ENCODE measurements at places on chromosomes 2 and 18. TPM values are rescaled to one million over a fixed set of nuclear protein-coding genes. Genes with fewer than 3 reads are reported as not detected.

SKA1 gene
- 5.0 TPM for polyA plus RNA-seq

KCNK3 gene
- 26.4 TPM for polyA plus RNA-seq

BOLL gene
- not detected for polyA plus RNA-seq

GATA6 gene
- 61.5 TPM for polyA plus RNA-seq

GRCh38 chr2:207663870-207664545, 38.8 kb upstream of the METTL21A start:
- DNase-seq = no peak

- no peak for DNase-seq
Measured at GRCh38 chr2:136117909-136118818, at the start of gene CXCR4. TSS of gene CXCR4 (minus strand) at chr2:136118149. CDS start at chr2:136118060, 89 bp downstream.

- DNase-seq = no peak
Measured at GRCh38 chr18:71250191-71250590, 961.3 kb downstream of the SOCS6 start.

DNA sequence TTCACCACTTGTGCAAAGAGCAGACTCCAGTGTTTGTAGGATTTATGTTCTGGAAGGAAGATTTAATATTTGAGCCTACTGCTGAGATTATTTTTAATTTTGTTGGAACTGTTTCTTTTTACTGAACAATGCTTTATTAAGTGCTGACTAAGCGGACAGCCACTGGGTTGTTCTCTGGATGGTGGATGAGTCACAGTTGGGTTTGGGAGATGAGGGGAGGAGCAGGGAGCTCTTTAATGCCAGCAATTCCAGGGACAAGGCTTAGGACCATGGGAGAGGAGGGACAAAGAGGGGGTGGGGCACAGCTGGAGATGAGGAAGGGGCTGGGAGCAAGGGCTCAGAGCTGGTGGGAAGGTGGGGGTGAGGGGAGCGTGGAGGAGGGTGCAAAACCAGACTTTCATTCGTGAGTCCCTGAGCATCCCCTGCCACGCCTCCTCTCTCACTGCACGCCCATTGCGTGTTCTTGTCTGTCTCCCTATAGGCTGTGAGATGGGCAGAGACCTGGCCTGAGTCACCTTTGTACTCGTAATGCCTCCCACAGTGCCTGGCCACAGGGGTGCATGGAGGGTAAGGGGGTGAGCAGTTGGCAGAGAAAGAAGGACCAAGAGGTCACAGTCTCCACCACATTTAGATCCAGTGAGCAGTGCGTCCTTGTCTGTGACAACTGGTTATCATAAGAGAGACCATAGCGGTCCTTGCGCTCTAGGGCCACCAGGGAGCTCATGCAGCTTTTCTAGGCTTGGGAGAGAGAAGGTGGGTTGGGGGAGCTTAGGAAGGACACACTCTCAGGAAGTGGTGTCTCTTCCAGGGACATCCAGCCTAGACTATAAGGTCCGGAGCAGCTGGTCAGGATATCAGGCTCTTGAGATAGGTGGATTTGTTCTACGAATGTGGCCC, 18.4 kb downstream of the SLC4A3 start:
- no peak for DNase-seq

DNA sequence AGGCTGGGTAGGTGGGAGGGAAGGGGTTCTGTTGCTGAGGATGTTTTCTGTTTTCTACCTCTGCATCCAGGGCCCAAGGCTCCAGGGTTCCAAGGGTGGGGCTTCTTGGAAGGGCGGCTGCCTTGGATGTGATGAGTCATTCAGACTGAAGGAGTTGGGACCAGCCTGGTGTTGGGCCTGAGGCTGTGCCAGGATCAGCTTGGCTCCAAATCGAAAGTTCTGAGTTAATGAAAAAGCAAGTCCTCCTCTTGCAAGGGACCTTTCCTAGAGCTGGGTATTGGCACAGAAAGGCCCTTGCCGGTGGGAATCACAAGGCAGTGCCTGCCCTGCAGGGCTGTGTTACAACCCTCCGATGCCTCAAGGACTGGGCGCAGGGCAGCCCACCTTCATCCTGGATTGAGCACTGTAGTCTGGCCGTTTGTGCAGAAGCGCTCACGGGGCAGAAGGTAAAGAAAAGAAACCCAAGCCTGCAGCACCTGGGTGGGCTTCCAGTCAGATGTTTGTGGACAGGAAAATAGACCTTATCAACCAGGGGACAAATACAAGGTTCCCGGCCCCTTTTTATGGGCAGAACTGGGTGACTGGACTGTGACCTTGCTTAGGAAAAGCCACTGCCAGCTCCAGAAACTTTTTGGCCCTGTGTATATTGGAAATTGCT, 52.5 kb upstream of the MCFD2 start:
- no peak for DNase-seq

- DNase-seq = no peak
Measured at GRCh38 chr2:1767939-1768691, 23.8 kb upstream of the PXDN start.

- DNase-seq = no peak
Measured at GRCh38 chr2:39954346-39954745, 175.3 kb upstream of the THUMPD2 start.

GRCh38 chr2:126449677-126450076, 206.3 kb upstream of the GYPC start:
- no peak for DNase-seq

DNA sequence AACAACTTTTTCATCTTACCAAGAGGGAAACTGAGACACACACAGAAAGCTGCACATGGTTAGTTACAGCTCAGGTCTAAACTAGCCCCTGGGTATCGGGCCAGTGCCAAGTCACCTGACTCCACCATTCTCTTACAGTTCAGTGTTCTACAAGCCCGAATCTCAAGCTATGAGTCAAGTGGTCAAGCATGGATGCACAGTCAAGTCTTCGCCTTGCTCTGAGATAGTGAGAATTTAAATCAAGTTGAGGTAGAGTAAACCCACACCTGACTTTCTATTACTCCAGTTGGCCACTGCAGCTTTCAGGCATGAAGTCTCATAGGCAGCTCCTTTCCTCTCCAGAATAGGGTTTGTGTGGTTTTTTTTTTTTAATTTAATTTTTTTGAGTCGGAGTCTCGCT, 34.5 kb upstream of the ARL5A start:
- DNase-seq = no peak

- DNase-seq = no peak
Measured at GRCh38 chr2:77649856-77650255, 127.7 kb upstream of the LRRTM4 start.

- DNase-seq = no peak
Measured at GRCh38 chr18:38807915-38808314, 1242.3 kb upstream of the CELF4 start.

Data from right lung (tissue), 10 donors.